ENCODE measurements at places on chromosomes 13 and 19. TPM values are rescaled to one million over a fixed set of nuclear protein-coding genes. Genes with fewer than 3 reads are reported as not detected.

ZNF99 gene
- 0.16 TPM for total RNA-seq

TNNT1 gene
- total RNA-seq: not detected

TSKS gene
- total RNA-seq: 0.31 TPM

CGB3 gene
- not detected for total RNA-seq

ABHD13 gene
- total RNA-seq: 19.7 TPM

EXOC3L2 gene
- total RNA-seq: not detected

IGSF23 gene
- total RNA-seq: not detected

KCNK6 gene
- total RNA-seq: 0.31 TPM

LRRC4B gene
- 75.8 TPM for total RNA-seq

OR4F17 gene
- not detected for total RNA-seq

FGF9 gene
- total RNA-seq: 16.1 TPM

PAK4 gene
- total RNA-seq: 1.9 TPM

FUT3 gene
- not detected for total RNA-seq

ZNF829 gene
- 8.7 TPM for total RNA-seq

MPHOSPH8 gene
- total RNA-seq: 31.2 TPM

MISP3 gene
- total RNA-seq: 1.6 TPM

THSD8 gene
- 0.62 TPM for total RNA-seq

PCDH17 gene
- 21.1 TPM for total RNA-seq

PLIN5 gene
- 2.0 TPM for total RNA-seq

NXNL1 gene
- total RNA-seq: not detected

ZNF284 gene
- 8.3 TPM for total RNA-seq

PEAK3 gene
- not detected for total RNA-seq

SPC24 gene
- 6.4 TPM for total RNA-seq

TJP3 gene
- not detected for total RNA-seq

SIGLEC5 gene
- total RNA-seq: not detected

ZNF700 gene
- 18.9 TPM for total RNA-seq

CATSPERD gene
- not detected for total RNA-seq

KLK10 gene
- not detected for total RNA-seq
